HepG2 (cell line): ENCODE measurements at places on chromosomes 12 and 14.

DNA sequence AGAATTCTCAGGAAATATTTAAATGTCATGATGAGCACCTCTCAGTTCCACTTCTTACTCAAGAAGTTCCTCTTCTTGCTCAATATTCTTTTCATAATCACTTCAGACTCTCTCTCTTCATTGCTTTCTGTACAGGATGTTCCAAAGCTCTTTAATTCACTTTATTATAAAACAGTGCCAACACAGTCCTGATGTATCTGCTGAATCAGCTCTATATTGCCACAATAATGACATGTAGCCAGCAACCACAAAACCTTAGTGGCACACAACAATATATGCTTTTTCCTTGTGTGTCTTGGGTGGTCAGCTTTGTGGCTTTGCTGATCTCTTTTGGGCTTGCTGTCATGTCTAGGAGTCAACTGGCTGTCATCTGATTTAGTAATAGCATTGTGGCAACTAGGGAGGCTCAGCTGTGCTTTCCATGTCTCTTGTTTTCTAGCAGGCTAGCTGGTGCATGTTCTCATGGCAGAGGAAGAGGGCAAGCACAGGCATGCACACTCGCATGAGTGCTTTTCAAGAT lies 52.8 kb upstream of the SLC2A13 start:
- no peak for DNase-seq

DNA sequence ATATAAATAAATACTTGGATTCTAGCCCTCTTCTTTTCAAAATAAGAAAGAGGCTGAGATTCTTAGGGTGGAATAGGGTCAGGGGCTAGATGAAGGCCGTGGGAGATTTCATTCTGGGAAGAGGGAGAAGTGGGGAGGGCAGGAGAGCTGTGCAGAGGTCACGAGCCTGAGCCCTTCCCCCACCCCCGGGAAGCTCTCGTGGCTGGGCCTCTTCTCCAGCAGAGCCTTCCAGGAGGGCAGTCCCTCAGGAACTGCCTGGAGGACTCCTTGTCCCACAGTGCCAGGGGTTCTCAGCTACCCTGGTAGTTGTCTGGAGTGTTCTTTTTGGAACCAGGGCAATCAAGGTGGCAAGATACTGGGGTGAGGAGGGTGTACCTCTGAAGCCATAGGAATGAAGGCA lies 94.0 kb downstream of the ESR2 start:
- DNase-seq, result no peak

GRCh38 chr12:102629262-102629888 lies 149.0 kb upstream of the IGF1 start:
- DNase-seq, result no peak

GRCh38 chr12:77442633-77443032 lies 377.3 kb upstream of the E2F7 start:
- DNase-seq, result no peak

- no peak for DNase-seq
Measured at GRCh38 chr12:12008931-12009611, 61.7 kb upstream of the BCL2L14 start.

- no peak for DNase-seq
Measured at GRCh38 chr12:81758421-81759189, 545 bp downstream of the PPFIA2 start.

DNA sequence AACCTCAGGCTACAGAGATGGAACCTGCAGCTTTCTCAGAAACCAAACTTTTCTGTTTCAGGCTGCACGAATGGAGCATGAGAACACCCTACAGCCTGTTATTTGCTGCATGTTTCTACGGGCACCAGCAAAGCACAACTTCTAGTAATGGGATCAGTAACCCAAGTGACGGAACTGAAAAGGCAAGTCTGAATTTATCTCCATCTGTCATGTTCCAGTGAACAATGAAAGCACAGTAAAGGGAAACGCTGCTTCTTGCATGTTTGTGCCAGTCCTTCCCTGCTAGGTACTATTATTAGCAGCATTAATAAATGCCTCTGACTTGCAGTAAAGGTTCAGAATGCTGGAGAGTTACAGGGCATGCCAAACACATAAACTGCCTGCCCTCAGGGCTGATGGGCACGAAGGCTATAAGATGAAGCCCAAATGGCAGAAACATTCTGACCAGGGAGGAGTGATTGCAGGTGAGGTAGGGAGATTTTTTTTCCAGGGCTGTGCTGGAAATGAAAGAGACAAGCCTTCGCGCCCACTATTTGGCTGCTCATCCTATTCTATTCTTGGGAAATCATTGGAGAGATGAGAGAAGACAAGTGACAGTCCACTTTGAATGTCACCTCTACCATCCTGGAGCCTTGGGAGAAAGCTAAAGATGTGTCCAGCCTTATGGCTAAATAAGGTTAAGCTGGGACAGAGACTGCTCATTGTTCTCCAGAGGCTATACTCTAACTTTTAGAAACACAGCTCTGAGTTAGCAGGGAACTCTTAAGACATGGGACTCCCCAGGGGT lies 100.4 kb upstream of the PLXNC1 start:
- DNase-seq, result no peak

GRCh38 chr12:68304626-68305025 lies 27.5 kb downstream of the MDM1 start:
- DNase-seq, result no peak

- DNase-seq, result no peak
Measured at GRCh38 chr12:40351976-40352375, 127.2 kb downstream of the LRRK2 start.
